ENCODE measurements at places on chromosomes 5 and 9.

DNA sequence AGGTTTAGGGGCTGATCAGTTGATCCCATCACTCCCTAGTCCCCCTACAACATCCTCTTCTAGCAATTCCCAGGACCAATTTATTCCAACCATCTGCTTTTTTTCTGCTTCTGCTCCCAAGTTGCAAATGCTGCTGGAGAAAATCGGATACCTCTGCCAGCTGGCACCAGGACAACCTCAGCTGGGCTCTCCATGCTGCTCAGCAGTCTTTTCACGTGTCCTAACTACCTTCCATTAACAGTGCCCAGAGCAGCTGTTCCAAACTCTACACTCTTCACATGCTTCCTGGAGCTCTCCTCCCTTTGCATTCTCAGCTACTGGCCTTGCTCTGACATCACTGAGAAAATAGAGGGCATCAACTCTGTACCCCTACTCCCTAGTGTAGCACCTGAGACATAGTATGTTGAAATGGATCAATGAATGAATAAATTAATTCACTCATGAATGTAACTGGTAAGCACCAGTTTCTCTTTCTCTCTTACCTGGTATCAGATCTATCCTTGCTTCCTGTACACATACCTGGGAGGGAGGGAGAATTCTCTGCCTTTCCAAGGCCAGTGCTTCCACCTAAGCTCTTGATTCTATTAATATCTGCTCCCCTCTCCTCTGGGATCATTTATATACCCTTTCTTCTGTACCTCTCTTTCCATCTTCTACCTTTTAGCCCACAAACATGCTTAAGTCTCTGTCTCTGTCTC is 191.0 kb downstream of the RAB3C start:
- DNase-seq = no peak

GRCh38 chr5:124887223-124887622 is 140.8 kb upstream of the ZNF608 start:
- DNase-seq = no peak

GRCh38 chr5:32014096-32014745 is 159.9 kb downstream of the GOLPH3 start:
- DNase-seq = peak; percentile 33

DNA sequence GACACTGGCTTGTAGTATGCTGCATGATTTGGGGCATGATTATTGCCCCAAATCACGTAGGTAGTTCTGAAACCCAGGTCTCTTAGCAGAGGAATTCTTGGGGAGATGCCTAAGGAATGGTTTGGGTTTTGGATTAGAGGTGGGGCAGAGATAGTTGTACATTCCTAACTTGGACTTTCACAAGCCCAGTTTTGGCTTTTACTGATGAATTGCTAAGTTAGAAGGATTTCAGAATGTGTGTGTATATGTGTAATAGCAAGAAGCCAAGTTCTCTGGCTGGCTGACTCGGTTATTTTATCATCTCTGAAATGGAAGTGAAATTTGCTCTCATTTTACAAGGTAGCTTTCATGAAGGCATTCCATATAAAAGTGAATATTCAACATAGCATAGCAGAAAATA is 23.8 kb upstream of the ZNF131 start:
- DNase-seq = no peak

- no peak for DNase-seq
These were observed 115.6 kb downstream of the CDK5RAP2 start for GRCh38 chr9:120464176-120464886.

GRCh38 chr5:89090037-89090436 is 207.1 kb upstream of the MEF2C start:
- DNase-seq = no peak

DNA sequence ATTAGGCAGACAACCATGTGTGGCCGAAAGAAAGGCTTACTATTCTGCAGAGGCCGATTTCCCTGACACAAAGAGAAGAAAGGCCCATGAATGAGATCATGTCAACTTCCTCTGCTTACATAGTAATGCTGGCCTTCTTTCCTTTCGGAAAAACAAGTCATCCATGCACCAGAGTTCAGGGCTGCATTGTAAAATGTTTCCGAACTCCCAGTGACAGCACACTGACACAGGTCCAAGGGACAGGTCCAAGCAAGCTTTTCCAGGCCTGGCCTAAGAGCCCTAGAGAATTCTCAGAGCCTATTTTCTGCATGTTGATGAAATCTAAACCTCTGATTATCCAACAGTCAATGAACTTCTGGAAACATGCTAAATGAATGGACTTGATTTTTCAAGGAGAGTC is 140.9 kb downstream of the ZNF608 start:
- no peak for DNase-seq

DNA sequence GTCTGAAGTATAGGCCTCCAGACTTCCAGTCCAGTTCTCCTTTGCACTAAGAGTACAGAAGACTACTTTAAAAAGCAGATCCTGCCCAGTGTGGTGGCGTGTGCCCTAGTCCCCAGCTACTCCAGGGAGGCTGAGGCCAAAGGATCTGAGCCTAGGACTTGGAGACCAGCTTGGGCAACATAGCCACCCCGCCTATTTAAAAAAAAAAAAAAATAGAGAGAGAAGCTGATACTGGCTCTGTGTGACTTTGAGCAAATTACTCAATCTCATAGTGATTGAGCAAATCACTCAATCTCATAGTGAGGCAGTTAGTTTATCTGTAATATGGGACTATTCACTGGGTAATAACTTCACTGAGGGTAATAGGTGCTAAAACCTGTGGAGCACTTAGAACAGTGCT is 43.6 kb upstream of the KDM4C start:
- DNase-seq = no peak

GRCh38 chr9:111872886-111873285 is 23.7 kb upstream of the UGCG start:
- DNase-seq = no peak

DNA sequence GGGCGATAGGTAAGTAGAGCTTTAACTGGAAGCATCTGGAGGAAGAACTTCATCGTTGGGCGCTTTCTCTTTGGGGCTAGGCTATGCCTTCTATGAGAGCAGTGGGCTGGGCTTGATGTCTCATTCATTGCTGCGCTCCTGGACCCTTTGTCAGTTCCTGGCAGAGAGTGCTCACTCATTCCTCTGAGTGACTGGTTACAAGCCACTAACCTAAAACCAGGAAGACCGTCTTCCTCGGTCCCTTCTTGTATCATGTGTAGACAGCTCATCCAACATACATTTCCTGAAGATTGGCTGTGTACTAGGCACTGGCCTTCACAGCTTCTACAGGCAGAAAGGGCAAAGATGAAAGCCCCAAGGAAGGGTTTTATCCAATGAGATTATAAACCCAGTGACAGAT is 6.4 kb downstream of the SWI5 start:
- DNase-seq = no peak

DNA sequence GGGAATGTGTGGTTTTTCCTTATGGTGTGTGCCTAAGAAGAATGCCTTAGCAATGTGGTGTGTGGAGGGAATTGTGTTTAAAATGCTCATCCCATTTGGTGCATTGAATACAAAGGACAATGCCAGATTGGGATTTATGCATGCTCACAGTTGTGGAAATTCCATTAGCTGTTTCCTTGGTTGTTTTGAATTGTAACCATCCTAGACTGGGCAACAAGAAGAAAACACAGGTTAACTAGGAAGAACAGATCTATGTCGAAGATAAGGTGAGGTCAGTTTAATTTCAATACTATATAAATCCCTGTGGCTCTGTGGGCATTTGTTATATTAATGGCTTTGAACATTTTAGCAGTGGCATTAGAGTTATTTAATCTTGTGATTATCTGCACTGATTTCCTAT is 266.8 kb downstream of the MAT2B start:
- no peak for DNase-seq

GRCh38 chr9:93013856-93014582 is 44.5 kb upstream of the SUSD3 start:
- no peak for DNase-seq

- peak; percentile 41 for DNase-seq
These were observed 17.8 kb downstream of the SERINC5 start for GRCh38 chr5:80238097-80238496.

DNA sequence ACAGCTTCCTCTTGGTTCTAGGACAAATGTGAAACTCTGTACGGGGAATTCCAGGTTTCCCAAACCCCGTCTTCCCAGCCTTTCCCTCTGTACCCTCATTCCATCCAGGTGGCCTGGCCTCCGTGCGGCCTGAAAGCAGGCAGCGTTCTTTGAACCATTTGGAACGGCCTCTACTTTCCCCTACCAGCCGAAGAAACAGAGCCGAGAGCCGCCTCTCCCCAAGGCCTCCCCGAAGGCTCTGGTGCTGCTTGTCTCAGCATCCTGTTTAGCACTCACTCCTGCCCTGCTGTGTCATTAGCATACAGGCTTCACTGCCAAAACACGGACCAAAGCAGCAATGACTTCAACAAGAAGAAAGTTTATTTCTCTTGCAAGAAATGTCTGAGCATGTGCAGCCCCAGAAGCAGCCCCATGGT is 137.7 kb downstream of the HSD17B3 start:
- DNase-seq = no peak

- DNase-seq = peak; percentile 36
These were observed 142.3 kb upstream of the FSTL4 start for GRCh38 chr5:133754575-133755169.

- DNase-seq = no peak
These were observed 447.4 kb upstream of the TUSC1 start for GRCh38 chr9:26125693-26126092.

DNA sequence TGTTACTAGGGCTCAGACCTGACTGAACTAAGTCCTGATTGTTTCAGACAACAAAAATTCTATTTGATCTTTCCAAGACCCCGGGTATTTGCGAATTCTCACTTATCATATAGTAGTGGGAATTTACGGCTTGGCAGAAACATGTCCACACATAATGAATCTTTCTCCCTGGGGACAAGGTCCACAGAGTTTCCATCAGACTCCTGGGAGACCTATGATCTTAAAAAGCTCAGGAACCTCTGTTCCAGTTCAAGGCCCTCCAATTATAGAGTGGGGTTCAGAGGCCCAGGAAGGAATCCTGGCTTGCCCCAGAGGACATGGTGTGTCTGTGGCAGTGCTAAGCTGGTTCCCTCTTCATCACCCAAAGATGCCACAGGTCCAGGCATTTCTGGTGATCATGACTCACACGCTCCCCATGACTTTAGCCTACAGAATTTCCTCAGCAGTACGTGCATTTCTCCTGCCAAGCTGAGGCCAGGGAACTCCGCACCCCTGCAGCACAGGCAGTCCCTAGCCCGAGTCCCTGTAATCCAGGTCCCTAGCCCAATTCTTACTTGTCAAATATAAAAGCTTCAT is 12.6 kb downstream of the RAPGEF1 start:
- peak; percentile 39 for DNase-seq

- DNase-seq = no peak
These were observed 99.9 kb downstream of the ICE1 start for GRCh38 chr5:5522336-5522735.

DNA sequence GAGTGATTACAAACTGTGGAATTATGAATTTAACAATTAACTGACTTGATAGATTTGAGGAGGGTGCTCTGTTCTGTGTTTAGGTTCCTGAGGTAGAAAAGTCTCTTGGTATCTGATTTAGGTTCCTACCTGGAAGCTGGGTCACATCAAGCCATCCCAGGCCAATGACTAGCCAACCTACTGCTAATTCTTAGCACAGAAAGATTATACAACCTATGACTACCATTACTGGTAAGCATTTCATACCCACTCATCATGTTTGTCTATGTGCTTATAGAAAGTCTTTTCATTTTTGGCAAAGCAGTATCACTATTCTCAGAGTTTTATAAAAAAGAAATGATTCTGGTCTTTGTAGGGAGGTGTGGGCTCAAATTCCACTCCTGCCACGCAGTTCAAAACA is 49.7 kb downstream of the GNAQ start:
- DNase-seq = no peak

DNA sequence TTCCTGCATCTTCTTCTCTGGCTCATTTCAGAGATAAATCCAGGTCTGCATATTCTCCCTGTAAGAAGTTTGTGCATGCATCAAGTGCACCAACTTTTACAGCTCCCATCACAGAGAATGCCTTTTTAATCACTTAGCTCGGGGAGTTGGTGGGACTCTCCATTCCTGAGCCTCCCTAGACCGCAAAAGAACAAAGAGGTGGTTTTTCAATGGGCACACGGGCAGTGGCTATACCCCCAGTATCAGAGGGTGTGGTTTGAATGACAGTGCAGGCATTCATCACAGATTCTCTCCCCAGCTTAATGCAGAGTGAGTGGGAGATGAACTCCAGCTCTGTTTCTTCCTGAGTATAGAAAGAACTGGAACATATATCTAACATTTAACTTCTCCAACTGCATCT is 264.7 kb upstream of the NR4A3 start:
- no peak for DNase-seq

DNA sequence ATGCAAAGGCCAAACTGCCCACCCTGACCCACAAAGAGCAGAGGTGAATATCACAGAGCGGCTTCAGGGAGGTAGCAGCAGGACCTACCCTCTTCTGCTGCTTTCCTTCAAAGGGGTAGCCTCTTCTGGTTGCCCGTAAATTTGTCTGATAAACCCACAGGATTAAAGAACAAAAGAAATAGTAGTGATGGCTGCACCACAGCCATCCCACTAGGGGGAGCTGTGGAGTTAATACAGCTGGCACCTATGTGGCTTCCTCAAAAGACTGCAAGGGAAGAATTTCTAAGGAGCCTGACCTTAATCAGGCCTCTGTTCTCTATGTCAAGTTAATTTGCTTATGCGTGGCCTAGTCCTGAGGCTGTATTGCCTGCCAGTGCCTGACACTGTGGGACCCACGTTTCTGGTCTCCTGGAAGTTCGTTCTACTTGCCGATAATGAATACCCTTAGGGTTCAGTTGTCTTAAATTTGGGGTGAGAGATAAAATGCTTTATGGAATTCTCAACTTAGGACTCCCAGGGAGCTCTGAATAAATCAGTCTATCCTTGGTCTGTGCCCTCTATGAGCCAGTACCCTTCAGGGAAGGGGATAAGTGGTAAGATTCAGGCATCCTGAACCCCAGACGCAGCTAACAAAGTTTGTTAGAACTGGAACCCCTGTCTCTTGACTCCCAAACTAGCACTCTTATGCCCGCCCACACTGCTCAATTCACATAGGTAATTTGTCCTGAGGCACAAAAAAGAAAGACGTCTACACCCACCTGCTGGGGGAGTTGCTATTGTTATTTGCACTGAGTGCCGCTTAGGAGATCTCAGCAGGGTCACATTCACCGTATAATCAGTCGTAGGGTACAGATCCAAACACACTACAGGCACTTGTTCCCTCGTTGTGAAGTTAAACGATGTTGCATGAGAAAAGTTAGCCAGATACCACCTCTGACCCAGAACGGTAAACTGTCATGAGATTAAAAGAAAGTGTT is 77.1 kb downstream of the SUSD1 start:
- peak; percentile 84 for DNase-seq

GRCh38 chr9:18331808-18332209 is 142.1 kb upstream of the ADAMTSL1 start:
- no peak for DNase-seq
